ENCODE measurements at places on chromosomes 2 and 18.
A peak's percentile ranks its signal among the peaks of the same experiment; 100 is the strongest.

DNA sequence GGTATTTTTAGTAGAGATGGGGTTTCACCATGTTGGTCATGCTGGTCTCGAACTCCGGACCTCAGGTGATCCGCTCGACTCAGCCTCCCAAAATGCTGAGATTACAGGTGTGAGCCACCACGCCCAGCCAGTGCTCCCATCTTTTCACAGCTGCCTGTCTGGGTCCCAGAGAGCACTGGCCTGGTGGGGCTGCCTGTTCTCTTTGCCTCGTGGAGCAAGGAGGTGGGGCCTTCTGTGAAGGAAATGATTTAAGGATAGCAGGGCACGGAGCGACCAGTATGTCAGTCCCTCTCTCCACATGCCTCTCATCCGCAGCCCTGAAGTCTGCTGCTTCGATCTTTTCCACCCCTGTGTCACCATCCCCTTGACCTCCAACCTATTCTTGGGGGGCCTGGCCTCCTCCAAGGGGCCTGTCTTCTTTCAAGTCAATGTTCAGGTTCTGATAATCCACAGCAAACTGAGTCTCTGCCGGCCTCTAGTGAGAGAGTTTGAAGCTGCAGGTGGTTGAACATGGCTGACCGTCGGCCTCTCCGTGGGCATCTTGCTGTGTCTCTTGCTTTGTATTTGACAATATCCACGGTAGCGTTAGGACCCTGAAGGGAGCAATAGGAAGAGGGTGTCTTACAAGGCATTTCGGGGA is 28.2 kb upstream of the GIGYF2 start:
- DNase-seq, result peak; percentile 40

DNA sequence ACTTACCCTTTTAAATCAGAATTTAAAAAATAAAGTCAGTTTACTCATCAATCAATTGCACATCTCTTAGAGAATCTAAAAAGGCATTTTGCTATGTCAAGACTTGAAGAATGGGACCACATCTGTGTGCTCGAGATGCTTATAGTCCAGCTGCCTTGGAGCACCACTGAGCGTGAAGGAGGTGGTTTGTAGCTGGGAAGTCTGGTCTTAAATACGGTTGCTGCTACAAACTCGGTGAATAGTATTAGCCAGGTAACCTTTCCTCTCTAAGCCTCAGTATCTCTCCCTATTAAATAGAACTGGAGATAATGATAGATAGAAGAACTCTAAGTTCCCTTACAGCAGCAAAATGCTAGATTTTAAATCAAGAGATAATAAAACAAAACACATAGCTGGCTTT is 289.7 kb downstream of the TRIB2 start:
- DNase-seq, result no peak

- DNase-seq, result peak; percentile 70
Observed at GRCh38 chr18:77191071-77191751, 58.4 kb upstream of the GALR1 start.

DNA sequence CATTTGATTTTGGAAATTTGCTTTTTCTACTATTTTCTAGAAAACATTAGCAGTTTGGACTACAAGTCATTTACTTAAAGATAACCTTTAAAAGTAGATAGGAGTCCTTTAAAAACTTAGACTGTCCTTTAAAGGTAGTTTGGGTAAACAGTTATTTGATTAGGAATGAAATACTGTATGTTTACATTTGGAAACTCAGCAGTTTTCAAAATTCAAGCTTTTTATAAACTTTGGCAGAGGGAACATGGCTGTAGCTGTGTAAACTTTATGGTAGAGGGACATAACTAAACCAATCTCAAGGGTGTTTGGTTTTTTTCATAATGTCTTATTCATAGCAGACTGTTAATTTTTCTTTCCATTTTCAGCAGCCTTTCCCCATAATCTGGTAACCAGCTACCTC is 90.7 kb downstream of the SMCHD1 start:
- DNase-seq, result no peak

DNA sequence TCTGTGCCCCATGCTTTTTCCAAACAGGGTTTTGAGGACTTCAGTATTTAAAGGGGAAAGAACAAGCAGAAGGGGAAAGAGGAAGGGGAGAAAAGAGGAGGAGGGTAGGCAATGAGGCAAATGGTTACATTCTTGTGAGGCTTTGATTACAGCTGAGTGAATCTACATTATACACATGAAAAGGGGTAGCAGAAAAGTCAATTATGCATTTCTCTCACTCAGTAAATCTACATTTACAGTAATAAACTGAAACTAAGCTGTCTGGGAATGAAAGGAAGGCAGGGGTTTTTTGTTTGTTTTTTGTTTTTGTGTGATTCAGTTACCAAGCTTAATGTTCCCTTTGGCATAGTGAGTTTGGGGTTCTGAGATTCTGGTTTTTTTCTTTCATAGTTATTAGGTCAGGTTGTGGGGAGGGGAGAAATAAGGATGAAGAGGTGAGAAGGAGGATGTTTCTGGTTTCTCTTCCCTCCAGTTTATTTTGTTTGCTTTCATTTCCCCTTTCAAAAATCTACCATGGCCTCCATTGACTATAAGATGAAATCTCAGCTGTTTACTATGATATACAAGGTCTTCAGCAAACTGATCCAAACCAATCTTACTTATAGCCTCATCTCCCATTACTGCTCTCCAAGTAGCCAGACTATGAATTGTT is 18.7 kb downstream of the C18orf63 start:
- DNase-seq, result no peak

DNA sequence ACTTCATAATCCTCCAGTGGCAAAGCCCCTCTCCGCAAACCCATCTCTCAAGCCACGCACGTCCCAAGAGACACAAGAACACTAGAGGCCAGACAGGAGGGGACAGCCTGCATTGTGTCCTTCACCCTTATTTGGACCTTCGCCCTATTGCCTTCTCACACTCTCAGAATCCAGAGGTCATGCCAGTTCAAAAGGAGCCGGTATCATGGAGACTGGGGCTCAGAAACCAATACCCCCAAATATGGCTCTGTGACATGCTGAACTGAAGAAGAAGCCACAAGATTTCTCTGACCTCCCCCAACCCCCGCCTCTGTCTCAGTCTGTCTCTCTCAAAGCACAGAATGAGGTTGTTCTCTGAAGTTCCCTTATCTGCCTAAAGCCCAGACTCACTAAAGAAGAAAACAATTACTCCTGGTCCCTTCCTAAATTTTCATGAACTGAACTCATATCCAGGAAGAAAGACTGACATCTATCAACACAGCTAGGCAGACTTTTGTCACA is 19.2 kb upstream of the SPATA3 start:
- DNase-seq, result no peak

GRCh38 chr2:36356990-36357846 is 1.6 kb downstream of the CRIM1 start:
- peak; percentile 86 for DNase-seq

DNA sequence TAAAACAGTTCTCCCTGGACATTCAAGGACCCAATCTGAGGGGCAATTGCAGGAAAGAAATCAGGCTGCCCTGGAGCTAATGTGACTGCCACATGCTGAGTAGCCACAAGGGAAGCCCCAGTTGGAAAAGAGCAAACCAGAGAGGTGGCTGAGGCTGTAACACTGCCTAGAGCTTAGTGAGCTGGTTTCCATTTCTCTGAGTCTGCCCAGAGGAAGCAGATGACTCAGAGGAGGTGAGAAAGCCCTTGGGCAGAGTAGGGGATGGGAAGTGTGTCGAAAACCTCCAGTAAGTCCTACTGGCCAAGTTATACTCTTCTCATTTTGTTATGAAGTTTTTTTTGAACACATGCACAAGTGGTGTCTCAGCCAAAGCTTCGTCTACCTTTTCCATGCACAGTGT is 753.0 kb downstream of the CNTNAP5 start:
- no peak for DNase-seq

DNA sequence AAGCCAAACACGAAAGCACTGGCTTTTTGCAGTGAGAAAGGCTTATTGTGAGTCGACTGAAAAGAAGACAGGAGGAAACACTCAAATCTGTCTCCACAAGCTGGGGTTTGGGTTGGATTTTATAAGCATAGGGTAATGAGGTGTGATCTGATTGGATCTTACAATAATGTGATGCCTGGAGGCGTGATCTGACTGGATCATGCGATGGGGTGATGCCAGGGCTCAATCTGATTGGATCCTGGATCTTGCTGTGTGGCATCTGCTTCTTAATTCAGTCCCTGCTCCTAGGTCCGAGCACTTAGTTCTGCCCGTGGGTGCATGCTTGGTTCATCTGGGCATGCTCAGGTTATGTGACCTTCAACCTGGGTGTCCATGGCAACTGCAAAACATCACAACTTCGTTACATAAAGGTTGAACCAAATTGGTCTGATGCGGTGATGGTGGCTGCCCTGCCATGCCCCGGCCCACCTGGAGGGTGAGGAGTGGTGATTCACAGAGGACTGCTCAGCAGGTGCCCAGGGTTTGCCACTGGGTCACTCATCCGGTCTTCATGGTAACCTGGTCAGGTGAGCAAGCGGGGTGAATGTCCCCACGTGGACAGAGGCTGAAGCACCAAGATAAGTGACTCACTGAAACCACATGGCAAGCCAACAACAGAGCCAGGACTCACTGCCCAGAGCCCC is 111.0 kb downstream of the KCNF1 start:
- DNase-seq, result no peak

DNA sequence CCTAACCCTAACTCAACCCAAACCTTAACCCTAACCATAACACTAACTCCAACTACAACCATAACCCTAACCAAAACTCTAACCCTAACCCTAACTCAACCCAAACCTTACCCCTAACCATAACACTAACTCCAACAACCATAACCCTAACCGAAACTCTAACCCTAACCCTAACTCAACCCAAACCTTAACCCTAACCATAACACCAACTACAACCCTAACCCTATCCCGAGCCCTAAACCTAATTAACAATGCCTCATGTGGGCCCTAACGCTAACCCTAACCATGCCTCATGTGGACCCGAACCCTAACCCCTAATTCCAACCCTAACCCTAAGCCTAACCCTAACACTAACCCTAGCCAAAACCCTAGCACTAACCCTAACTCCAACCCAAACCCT is 11.5 kb upstream of the GPR35 start:
- DNase-seq, result no peak

DNA sequence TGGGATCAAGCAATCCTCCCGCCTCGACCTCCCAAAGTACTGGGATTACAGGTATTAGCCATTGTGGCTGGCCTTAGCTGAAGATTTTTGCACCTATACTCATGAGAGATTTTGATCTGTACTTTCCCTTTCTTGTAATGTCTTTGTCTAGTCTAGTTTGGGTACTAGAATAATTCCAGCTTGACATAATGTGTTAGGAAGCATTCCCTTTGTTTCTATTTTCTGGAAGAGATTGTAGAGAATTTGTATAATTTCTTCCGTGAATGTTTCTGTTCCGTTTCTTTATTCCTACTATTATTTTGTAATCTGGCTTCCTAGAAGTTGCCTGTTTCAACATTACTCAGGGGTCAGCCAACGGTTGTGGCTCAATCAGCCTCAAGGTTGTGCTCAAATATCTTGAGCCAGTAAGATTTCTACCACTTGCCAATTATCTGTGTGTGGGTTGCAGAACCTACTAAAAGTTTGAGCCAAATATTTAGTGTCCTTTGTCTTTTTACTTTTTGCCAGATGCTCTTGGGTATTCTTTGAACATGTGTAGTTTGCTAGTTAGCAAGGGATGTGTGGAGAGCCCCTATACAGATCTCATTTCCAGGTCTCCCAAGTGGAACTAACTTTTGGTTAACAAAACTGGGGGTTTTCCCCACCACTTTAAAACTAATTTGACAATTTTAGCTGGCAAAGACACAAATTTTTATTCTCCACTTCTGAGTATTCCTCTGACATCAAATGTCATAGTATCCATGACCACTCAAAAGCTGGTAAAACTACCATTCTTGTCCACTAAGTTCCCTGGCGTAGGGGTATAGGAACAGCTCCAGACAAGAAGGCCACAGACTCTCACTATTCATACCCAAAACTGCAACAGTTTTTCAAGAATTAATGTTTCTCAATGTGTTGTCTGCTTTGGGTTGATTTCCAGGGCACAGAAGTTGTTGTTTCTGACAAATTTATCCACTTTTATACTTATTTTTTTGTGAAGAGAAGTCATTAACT is 42.8 kb upstream of the BAZ2B start:
- peak; percentile 81 for DNase-seq

- DNase-seq, result no peak
Observed at GRCh38 chr2:8329660-8330622, 351.9 kb upstream of the ID2 start.

DNA sequence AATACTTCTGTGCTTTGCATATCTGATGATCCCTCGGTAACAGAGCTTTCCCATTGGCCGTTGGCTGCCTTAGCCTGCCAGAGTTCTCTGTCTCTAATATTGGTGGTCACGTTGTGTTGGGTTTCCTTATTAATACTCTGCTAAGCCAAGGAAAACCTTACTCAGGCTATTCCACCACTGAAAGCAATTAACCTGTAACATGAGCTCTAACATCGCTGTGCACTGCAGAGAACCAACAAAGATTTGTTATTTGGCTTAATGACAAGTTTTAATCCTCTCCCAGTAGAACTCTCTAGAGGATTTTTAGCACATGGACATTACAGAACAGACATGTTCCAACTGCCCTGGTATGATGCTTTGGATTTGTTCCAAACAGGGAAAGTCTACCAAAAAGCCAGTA is 825.9 kb upstream of the POU3F3 start:
- no peak for DNase-seq

GRCh38 chr18:73544032-73544431 is 603.6 kb downstream of the FBXO15 start:
- no peak for DNase-seq

DNA sequence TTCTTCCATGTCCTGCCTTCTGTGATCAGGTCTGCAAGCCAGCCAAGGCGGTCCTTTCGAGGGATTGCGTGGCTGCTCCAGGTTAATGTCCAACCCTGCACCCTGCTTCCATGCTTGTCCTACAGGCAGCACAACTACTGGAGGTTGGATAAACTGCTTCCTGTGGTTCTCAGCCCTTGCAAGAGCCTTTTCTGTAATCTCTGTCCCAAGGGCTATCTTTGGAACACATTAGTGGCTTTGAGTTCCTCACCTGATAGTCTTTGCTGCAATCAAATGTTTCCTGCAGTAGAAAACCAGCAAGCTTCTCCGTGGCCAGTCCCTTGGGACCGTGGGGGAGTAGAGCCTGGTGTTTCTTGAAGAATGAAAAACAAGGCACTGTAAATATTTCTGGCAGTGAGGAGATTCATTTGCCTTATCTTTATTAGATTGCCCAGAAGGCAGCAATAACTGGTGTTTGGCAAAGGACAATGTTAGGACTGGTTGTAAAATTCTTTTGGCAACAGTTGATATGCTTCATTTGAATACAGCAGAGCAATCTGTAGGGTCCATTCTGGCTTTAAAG is 214.4 kb downstream of the FHOD3 start:
- DNase-seq, result peak; percentile 47

GRCh38 chr2:65232636-65233035 is 5.0 kb downstream of the ACTR2 start:
- peak; percentile 69 for DNase-seq

GRCh38 chr18:32072321-32072720 is 19.4 kb upstream of the RNF138 start:
- DNase-seq, result no peak

GRCh38 chr18:11993264-11993916 is 12.1 kb downstream of the IMPA2 start:
- no peak for DNase-seq

DNA sequence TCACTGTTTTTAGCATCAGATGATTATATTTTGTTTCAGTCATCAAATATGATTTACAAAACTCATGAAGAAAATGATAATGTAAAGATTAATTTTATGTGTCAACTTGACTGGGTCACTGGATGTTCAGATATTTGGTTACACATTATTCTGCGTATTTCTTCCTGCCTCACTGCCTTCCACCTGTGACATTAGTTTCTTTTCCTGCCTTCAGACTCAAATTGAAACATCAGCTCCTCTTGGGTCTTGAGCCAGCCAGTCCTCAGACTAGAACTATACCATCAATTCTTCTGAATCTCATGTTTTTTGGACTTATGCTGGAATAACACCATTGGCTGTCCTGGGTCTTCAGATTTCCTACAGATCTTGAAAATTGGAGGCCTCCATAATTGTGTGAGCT is 96.7 kb downstream of the ZNF385B start:
- no peak for DNase-seq

All from adipocyte (in vitro differentiated cells).